ENCODE measurements at places on chromosomes 4 and X.

GRCh38 chrX:7546551-7547080, 296.4 kb upstream of the VCX start:
- DNase-seq, result no peak

DNA sequence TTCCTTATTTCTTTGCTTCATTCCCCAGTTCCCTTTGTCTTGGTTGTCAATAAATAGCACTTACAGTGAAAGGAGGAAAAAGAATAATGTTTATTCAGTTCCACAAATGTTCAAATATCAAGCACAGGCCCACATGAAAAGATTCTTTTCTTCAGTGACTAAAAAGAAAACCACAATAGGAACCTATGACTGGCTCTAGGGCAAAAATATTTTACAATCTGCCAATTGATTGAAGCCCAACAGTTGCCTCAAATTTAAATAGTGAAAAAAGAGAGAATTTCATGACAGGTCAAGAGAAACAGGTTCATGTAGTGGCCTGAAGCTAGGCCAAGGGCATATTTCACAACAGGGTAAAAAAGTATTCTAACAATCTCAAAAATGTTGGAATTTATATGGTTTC, 553.8 kb downstream of the CENPC start:
- no peak for DNase-seq

DNA sequence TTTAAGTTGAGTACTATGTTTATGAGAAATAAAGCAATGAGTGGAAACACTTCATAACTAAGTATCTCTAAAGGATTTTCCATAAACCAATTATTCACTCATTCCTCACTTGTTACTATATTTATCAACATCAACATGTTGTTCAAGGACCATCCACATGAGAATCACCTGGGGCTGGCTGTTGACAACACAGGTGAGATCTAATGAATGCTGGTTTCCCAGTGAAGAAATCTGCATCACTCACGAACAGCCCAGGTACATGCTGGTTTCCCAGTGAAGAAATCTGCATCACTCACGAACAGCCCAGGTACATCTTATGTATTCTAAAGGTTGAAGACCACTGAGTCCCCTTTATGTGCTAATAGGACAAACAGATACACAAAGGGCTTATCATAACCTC, 32.5 kb downstream of the TSPAN5 start:
- DNase-seq, result no peak

GRCh38 chr4:166822386-166822785, 411.9 kb downstream of the SPOCK3 start:
- no peak for DNase-seq

DNA sequence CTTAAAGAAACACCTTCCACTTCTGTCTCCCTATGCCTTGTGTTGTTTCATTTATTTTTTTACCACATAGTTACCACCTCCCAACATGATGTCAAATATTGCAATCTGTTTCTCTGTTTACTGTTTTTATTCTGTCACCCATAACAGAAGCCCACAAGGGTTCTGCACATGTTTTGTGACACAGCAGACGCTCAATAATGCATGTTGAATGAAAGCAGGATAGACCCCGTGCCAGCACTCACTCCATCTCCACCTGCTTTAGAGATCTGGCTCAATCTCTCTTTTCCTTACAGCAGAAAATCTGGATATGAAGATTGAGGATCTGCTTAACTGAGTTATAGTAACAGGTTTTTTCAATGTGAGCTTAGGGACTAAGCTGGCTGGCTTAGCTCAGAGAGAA, 116.8 kb upstream of the NUDT10 start:
- DNase-seq, result no peak

GRCh38 chr4:112172180-112172579, 26.9 kb downstream of the FAM241A start:
- DNase-seq, result no peak

DNA sequence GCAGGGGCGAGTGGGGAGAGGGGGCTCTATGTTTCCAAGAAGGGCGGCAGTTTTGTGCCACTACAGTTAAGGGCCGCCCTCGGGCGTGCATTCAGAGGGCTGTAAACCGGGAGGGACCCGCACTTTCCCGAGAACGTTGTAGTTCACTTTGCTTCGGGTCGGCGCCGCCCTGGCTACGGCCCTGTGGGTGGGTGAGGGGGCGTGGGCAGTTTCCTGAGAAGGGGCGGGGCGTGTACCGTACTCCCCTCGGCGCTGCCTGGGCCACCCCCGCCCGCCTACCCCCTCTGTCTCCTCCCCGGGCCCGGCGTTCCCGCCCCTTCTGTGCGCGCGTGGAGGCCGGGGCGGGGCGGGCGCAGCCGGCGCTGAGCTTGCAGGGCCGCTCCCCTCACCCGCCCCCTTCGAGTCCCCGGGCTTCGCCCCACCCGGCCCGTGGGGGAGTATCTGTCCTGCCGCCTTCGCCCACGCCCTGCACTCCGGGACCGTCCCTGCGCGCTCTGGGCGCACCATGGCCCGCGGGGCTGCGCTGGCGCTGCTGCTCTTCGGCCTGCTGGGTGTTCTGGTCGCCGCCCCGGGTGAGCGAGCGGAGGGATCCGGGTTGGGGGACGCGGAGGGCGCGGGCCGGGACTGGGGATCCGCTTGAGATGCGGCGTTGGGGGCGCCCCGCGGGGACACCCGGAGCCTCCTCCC, at the start of gene CD99:
Gene CD99 (plus strand): TSS at position 440 of the 687 bp plus-strand sequence. CDS start 66 bp downstream, at position 506.
- DNase-seq, result peak; percentile 76

DNA sequence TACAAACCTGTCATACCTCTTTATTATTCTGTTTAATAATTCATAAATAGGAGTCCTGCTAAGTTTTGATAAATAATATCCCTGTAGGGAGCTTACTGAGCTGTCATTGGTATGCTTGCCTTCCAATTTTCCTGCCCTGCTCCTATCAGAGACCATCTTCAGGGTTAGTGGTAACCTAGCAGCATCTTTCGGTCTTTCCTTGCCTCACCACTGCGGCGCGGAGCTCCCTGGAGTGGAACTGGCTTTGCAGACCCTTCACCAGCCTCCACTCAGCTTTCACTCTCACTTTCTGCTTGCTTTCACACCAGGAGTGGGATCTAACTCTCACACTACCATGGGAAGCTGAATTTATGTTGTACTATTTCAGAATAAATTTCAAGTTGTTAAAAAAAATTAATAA, 481.7 kb upstream of the ATOH1 start:
- DNase-seq, result no peak

GRCh38 chrX:72079607-72080006, 52.1 kb downstream of the RTL5 start:
- no peak for DNase-seq

DNA sequence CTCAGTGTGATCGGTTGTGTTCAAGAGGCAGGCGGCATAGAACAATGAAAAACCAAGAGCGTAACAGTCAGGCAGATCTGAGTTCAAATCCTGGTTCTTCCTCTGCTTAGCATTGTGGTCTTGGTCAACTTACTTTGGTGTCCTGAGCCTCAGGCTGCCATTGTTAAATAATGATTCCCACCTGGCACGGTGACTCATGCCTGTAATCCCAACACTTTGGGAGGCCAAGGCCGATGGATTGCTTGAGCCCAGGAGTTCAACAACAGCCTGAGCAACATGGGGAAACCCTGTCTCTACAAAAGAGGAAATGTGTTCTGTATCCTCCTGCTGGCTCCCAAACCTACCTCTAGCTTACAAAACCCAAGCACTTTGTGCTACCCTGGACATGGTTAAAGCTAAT, 129.0 kb upstream of the STX18 start:
- no peak for DNase-seq

- no peak for DNase-seq
Measured at GRCh38 chr4:20266215-20267082, 14.7 kb downstream of the SLIT2 start.

GRCh38 chrX:85112293-85112692, 108.6 kb downstream of the APOOL start:
- DNase-seq, result no peak

GRCh38 chr4:74547042-74547441, 102.1 kb downstream of the AREG start:
- no peak for DNase-seq

DNA sequence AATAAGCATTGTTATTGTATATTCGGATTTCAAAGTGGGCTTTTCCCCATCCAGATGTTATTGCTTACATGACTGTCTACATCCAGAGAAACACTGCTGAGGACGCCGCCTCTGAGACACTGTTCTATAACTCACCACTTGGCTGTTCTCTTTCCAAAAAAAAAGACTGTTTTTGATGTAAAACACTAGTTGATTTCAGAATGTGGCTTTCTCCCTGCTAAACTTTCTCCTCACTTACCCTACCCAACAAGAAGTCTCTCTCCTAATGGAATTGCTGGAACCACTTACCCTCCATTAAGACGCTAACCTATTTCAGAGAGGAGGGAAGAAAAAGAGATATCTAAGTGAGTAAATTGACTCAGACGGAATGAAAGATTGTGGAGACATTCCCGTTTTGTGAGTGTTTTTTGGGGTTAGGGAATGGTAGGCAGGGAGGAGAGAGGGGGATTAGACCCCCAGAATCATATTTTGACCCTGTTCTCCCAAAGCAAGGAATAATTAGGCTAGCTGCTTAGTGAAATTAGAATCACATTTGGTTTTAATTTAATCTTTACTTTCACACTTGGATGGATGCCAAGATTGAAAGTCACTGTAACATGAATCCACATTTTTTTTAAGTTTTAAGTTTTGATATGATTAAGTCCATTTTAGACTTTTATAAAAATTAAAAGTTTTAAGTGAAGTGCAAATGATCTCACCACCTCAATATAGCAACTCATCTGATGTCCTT, 174.9 kb downstream of the CHIC2 start:
- DNase-seq, result no peak

DNA sequence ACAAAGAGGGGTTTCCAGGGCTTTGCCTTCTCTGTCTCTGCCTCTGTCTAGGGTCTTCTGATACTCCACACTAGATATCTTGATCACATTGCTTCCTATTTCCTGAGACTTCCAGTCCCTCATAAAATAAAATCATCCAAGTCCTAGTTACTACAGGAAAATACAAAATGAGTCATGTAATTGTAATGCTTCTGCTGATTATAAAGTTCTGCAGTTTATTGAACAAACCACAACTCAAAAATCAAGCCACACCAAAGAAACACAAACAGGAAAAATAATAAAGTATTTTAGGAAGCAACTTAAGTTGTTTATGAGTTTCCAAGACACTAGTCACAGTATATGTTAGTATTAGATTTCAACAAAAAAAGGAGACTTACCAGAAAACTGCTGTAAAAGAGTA, 695.1 kb upstream of the GALNTL6 start:
- DNase-seq, result no peak

DNA sequence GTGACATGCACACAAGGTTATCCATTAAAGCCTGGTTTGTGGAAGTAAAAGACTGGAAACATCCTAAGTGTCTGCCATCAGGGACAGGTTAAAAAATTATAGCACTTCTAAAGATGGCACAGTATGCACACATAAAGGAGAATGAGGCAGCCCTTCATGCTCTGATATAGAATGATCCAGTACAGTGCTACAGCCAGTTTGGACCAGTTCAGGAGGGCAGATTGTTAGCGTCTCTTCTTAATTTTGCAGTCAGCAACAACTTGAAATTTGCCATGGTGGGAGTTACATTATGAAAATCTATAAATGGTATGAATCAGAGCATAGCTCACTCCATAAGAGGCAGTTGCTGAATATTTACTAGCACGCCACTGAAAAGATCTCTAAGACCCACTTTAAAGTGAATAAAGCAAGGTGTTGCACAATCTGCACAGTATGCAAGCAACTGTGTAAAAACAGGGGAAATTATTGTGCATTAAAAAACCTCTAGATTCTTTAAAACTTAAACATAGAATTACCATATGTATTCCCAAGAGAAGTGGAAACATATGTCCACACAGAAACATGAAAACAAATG, 20.3 kb upstream of the SOD3 start:
- no peak for DNase-seq

- DNase-seq, result no peak
Measured at GRCh38 chr4:28469886-28470285, 1609.2 kb downstream of the STIM2 start.

DNA sequence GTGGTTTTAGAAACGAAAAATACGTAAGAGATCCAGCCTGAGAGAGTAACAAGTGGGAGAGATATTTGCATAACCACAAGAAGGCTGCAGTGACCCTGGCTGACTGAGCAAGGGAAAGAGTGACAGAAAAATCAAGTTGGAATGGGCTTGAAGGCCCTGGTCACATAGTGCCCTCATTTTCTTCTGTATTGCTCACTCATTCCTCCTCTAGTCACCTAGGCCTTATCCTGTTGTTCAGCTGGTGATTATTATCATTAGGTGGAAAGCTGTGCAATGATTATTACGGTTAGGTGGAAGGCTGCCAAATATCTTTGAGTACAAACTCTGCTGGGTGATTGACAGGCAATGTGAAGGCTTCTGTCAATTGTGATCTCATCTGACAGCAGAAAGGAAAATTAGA, 2384.1 kb downstream of the PCDH7 start:
- DNase-seq, result no peak

- no peak for DNase-seq
Measured at GRCh38 chr4:82891707-82892466, 934 bp upstream of the SEC31A start.

DNA sequence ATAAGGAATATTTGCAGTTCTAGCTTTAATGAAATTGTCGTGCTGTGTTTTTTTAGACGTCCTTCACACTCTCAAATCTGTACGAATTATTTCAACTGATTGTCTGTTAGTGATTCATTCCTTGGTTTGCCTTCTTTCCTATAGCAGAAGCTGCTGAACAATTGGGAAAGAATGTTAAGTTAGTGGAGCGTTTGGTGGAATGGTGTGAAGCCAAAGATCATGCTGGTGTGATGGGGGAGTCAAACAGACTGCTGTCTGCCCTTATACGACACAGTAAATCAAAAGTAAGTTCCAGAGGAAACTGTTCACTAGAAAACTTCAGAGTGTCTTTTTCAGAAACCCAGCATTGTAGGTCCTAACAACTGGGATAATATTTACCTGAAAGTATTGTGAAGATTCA, 159.9 kb downstream of the RAP1GDS1 start:
- DNase-seq, result no peak

DNA sequence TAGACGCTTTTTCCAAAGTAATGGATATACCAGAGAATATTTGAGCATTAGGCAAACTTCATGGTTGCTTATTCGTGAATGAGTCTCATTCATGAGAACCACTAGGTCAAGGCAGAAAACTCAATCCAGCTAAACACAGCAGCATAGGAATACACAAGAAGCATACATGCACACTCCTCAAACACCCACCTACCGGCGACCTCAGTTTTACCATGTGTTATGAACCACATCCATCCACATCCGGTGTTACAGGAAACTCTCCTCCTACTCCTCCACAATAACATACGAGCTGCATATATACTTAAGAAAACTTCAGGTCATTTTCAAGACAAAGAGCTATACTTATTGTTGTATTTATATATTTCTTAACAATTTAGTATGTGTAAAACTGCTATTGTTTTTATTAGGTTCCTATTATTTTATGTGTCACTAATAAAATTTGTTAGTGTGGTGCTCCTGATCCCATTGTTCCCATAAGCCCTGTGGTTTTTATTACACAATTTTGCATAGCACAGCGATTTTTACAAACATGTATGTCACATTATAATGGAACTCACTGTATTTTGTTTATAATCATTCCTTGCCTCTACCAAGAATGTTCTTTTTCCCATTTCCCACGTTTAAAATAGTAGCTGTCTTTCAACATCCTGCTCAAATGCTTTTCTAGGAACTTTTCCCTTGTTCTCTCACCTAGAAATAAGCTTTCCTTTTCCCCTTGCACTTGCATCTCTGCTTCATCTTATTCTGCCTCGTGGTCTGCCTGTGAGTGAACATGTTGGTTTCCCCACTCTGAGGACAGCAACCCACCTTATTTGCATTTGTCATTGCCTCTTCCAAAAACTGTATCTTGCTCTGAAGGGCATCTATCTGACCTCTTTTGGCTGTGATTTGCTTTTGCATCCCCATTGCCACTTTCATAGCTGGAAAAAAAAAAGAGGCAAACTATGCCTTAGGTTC, 48.3 kb downstream of the STBD1 start:
- no peak for DNase-seq
